Posterior vena cava (tissue), 2 donors: ENCODE measurements at places on chromosomes 3 and 15. TPM values are rescaled to one million over a fixed set of nuclear protein-coding genes. Genes with fewer than 3 reads are reported as not detected.

- DNase-seq: no peak
Observed at GRCh38 chr15:99546441-99547100, 19.2 kb upstream of the MEF2A start.

DNA sequence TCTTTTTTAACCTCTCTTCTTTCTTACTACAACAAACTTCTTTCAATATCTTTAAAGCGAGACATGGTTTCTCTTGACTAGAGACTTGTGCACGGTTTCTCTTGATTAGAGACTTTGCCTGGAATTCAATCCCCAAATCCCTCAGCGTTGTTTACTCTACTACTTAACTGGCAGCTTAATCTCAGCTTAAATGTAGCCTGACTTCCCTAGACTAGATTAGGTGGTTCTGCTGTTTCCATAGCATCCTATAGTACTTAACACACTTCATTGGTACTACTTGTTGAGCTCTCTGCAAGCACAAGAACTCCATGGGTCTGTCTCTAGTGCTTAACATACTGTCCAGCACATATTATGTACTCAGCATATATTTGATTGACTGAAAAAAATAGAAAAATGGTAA lies 168.2 kb upstream of the GPR149 start:
- DNase-seq: no peak

The AADAC gene
- 0.14 TPM for total RNA-seq

The ESYT3 gene
- 0.37 TPM for total RNA-seq
